ENCODE measurements at places on chromosomes 4 and X.

GRCh38 chr4:11966782-11967181 lies 538.1 kb upstream of the HS3ST1 start:
- no peak for DNase-seq

DNA sequence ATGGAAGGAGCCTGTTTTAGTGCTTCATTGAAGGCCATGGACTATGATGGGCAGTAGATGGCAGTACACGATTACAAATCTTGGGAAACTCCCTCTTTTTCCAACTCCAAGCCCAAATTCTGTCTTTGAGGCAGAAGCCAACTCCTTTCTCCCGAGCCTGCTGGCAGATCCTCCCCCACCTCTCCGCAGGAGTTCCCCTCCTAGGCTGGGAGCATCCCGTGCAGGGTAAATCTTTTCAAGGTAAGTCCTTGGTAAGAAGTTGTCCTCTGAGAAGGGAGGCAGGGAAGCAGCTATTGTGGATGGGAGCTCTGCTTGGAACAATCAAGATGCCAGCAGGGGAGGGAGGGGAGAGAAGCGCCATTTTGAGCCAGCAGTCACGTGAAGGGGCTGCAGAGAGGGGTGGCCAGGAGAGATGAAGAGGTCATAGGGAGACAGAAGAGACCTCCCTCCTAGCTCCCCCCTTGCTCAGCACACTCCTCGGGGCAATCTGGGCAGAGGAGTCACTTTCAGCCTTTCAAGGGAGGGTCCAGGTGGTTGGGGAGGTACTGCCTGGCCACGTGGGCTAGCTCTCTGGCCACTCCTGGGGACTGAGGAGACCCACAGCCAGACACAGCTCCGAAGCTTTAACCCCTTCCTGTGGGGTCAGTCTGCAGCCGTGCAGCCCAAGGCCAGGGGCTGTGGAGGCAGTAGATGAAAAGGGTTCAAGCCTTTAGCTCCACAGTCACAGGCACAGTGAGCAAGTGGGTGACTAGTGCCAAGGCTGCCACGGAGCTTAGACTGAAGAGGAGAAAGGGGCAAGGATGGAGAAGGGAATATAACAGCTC lies 9.6 kb downstream of the CC2D2A start:
- DNase-seq = no peak

DNA sequence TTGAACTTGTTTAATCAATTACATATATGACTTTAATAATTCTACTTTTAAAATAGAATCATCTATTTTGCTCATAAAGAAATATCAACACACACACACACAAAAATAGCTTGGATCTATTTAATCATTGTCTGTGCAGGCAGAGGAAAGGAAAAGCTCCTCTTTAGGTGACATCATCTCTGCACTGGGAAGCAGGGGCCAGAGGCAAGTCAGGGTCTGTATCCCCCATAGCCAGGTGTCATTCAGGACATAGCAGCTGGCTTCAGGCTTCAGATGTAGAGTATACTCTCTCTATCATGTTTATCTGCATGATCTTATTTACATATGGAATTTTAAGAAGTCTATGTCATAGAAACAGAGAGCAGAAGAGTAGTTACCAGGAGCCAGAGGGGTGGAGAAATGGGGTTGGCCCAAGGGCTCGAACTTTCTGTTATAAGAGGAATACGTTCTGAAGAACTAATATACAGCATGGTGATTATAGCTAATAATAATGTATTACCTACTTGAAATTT lies 110.4 kb upstream of the LDB2 start:
- no peak for DNase-seq

GRCh38 chrX:94908171-94908570 lies 1234.2 kb downstream of the FAM133A start:
- no peak for DNase-seq

DNA sequence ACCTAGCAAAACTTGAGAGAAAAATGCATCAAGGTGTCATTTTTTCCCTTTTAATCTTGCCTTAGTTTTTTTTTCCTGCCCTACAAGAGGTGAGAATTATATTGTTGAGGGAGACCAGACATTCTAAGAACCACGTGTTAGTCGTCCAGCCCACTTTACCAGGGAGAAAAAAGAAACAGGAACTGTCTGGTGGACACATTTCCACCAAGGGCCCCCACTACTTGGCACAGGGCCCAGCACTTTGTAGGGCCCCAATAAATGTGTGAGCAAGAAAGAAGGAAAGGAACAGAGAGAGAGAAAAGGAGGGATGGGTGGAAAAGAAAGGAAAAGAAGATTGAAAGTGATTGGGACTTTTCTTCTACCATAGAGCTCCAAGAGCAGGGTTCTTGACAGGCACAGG lies 3.9 kb upstream of the EGFL6 start:
- no peak for DNase-seq

DNA sequence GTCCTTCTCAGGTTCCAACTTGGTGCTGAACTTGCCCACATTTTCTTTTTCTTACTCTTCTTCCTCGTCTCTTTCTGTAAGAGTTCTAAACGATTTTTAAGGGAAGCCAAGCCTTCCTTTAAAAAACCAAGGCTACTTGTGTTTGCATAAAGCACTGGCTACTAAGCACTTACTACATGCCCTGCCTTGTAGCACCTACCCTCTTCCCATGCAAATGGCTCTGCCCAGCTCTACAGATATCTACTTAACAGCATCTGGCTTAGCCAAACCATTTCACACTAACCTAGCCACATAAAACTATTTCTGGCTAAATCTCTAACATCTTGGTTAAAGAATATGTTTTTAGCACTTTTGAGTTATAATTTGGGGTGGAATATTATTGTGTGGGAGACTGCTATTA lies 26.9 kb upstream of the ARMCX2 start:
- DNase-seq = no peak

GRCh38 chr4:123215536-123215935 lies 181.1 kb upstream of the SPRY1 start:
- DNase-seq = no peak

GRCh38 chr4:79426989-79427388 lies 19.0 kb upstream of the GK2 start:
- no peak for DNase-seq

DNA sequence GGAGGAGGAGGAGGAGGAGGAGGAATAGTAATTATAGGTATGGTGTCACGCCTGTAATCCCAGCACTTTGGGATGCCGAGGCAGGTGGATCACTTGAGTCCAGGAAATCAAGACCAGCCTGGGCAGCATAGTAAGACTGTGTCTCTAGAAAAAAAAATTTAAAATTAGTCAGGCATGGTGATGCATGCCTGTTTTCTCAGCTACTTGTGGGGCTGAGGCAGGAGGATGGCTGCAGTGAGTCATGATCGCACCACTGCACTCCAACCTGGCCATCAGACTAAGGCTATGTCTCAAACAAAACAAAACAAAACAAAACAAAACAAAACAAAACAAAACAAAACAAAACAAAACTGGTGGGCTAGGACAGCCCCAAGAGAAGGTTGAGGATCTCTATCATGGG lies 3.0 kb downstream of the STARD8 start:
- DNase-seq = no peak

- DNase-seq = no peak
Measured at GRCh38 chrX:87900320-87900908, 382.8 kb downstream of the KLHL4 start.

DNA sequence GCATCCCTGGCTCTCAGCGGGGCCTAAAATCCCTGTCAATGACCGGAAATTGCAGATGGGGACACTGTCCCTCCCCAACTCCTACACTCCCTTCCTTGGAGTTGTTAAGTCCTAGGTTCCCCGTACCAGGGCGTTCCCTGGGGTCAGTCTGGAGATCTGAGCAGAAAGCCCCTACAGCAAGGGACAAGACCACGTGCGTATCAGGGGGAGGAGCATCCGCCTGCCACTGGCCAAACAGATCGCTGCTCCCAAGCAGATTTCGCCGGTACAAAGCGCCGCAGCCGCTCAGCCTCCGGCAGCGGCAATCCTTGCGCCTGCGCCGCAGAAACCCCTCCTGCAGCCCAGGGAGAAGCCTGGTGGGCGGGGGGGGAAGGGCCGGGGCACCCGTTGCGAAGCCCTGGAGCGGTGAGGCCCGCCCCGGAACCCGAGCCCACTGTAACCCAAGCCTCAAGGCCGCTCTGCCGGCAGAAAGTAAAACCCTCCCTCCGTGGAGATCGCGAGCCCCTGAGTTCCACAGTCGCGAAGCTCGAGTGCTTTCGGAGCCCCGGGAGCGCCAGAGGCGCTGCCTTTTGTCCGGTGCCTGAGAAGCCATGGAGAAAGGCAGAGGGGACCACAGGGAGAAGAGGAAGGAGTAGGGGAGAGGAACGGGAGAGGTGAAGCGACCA lies 2.7 kb downstream of the CRMP1 start:
- no peak for DNase-seq
